Fibroblast of skin of abdomen (primary cell): ENCODE measurements at places on chromosomes 12 and 14.
A peak's percentile ranks its signal among the peaks of the same experiment; 100 is the strongest.

GRCh38 chr14:25833341-25834126 lies 764.3 kb downstream of the NOVA1 start:
- peak; percentile 56 for DNase-seq

GRCh38 chr12:61385771-61386170 lies 874.4 kb upstream of the USP15 start:
- peak; percentile 62 for DNase-seq

GRCh38 chr14:101022916-101023435 lies 119.5 kb upstream of the RTL1 start:
- no peak for DNase-seq

- no peak for DNase-seq
Measured at GRCh38 chr12:67637718-67638117, 10.8 kb upstream of the DYRK2 start.
